A549 treated with AZD2906 at 1 μM for 4 hours (cell line): ENCODE measurements at places on chromosomes 7 and 10. TPM values are rescaled to one million over a fixed set of nuclear protein-coding genes. Genes with fewer than 3 reads are reported as not detected.

The ASIC3 gene
- total RNA-seq: 5.1 to 9.9 TPM (median 8.9 TPM) in 5 replicates

The TNKS2 gene
- 16.1 to 21.5 TPM (median 20.0 TPM) in 5 replicates for total RNA-seq

The GRM8 gene
- total RNA-seq: 0.05 to 0.07 TPM in 2 of 5 replicates, not detected in the others

The AKR1C8 gene
- total RNA-seq: 0.08 to 0.25 TPM in 2 of 5 replicates, not detected in the others
